GM23248 (cell line): ENCODE measurements at places on chromosomes 13 and 19. TPM values are rescaled to one million over a fixed set of nuclear protein-coding genes. Genes with fewer than 3 reads are reported as not detected.

- H3K27ac ChIP-seq, result no peak overlapping the region
- no peak overlapping the region for H3K4me3 ChIP-seq
- no peaks in the 10 kb centered on the region for H3K27me3 ChIP-seq
- H3K4me1 ChIP-seq, result no peaks in the 10 kb centered on the region
Observed at GRCh38 chr19:9700229-9700981, 25.5 kb upstream of the ZNF562 start.

GRCh38 chr13:43078399-43078798 is 55.0 kb downstream of the DNAJC15 start:
- H3K36me3 ChIP-seq, result 0 out of 2 replicates have a peak, but pooled peaks cover 8% of the 10 kb centered on the region
- DNase-seq, result no peak
- H3K27me3 ChIP-seq, result no peaks in the 10 kb centered on the region

GRCh38 chr19:13206587-13206986 is 56.4 kb downstream of the IER2 start:
- H3K4me3 ChIP-seq, result no peak overlapping the region
- no peak for DNase-seq
- no peaks in the 10 kb centered on the region for H3K4me1 ChIP-seq
- no peaks in the 10 kb centered on the region for H3K27me3 ChIP-seq
- no peaks in the 10 kb centered on the region for H3K36me3 ChIP-seq
- H3K27ac ChIP-seq, result no peak overlapping the region

GRCh38 chr19:18742838-18743783 is 48.0 kb downstream of the COMP start:
- no peaks in the 10 kb centered on the region for H3K27me3 ChIP-seq
- no peaks in the 10 kb centered on the region for H3K36me3 ChIP-seq
- no peak for DNase-seq
- no peak overlapping the region for H3K27ac ChIP-seq
- no peaks in the 10 kb centered on the region for H3K4me1 ChIP-seq

GRCh38 chr19:28586474-28586873 is 626.5 kb downstream of the UQCRFS1 start:
- H3K4me3 ChIP-seq, result no peak overlapping the region
- no peak for DNase-seq
- no peaks in the 10 kb centered on the region for H3K36me3 ChIP-seq
- no peak overlapping the region for H3K27ac ChIP-seq
- 0 out of 2 replicates have a peak, but pooled peaks cover 4% of the 10 kb centered on the region for H3K27me3 ChIP-seq
- H3K4me1 ChIP-seq, result no peaks in the 10 kb centered on the region

The RGS9BP gene
- total RNA-seq, result under 0.01 and 0.22 TPM in 2 replicates
